ENCODE measurements at places on chromosomes 5 and 9.

DNA sequence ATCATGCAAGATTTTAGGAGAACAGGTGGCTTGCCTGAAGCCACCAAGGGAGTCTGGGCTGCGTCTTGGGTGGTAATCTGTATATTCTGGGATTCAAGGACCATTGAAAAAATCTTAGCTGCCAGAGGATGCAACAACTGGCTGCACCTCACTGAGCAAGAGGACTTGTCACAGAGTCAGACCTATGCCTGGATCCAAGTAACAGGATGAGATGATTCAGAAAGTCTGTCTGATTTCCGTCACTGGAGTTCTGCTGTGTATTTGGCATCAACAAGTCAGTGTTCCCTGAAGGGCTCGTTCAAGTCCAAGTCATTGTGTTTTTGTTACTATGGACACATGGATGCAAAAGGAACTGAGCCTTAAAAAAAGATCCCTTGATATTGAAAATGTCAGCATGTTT is 37.8 kb upstream of the CARTPT start:
- no peak for DNase-seq

GRCh38 chr5:82560969-82561368 is 282.8 kb upstream of the RPS23 start:
- DNase-seq, result peak; percentile 19

GRCh38 chr9:108113596-108113995 is 624.0 kb upstream of the KLF4 start:
- no peak for DNase-seq

- no peak for DNase-seq
Measured at GRCh38 chr5:404666-405241, 38.2 kb upstream of the EXOC3 start.

DNA sequence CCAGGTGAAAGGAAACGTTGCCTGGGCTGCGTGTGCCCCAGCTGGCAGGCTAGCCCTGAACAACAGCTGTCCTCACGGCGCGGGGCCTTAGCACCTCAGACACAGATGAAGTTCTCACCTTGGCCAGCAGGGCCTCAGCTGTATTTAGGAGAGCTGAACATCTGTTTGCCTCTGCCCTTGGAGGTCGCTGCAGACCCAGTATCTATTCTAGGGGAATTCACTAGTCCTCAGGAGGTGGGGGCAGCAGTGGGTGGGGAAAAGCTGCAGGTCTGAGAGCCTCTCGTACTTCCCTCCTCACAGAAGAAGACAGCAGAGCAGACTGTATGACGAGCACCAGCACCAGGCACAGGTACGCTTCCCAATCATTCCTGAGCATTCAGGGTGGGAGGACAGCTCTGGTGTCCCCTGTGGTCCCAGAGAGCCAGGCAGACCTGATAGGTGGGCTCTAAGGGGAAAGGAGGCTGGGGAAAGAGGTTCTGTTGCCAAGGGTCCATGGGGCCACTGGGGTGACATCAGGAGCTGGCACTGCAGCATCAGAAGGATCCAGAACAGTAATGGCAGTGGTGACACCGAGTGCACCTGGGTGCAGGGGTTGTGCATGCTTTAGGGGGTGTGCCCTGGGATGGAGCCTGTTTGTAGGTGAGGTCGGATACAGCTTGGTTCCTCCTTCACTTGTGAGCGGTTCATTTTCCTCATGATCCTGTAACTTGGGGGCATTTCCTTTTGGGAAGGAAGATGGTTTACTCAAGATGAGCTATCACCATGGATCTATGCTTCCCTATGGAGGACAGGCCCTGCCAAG is 13.8 kb downstream of the CD74 start:
- DNase-seq, result no peak

DNA sequence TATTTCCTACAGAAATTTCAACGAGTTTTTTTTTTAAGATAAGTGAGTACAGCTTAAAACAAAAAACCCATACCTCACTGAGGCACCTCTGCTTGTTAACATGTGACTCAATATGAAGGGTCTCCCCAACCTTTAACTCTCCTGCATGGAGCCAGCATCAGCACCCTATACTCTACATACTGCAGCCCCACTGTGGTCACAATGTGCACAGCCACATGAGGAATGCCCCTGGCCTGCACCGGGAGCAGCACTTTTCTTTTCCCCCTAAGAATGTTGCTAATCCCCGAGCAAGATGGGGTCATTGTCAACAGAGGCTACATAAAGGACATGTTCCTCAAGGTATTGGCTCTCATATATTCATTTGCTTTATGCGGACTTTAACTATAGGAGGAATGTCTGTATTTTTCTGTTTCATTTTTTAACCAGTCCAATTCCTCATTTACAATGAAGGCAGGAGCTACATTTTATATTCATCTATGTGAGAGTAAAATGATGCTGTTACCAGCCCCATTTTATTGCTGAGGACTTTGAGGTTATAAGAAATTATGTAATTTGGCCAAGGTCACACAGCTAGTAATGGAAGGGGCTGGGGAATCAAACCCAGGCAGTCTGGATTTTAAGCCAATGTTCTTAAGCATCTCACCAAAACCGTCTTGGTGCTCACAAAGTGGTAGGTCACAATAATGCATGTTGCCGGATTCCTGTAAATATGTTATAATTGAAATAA is 93.0 kb downstream of the APBA1 start:
- no peak for DNase-seq

DNA sequence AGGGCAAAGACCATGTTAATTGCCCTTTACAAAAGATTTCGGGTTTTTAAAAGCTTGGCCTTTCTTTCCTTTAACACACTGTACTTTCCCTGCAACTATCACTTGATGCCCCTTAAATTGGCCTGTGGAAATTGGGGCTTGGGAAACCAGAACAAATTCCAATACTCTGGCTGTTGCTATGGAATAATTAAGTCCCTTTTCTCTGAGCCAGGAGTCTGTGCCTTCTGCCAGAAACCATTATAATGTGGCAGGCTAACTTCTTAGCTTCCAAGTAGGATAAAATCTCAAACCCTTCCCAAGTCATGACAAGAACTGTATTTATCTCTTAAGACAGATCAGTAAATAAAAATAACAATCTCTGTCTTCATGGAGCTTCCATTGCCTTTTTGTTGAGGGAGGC is 1.1 kb upstream of the SPINK1 start:
- DNase-seq, result no peak

GRCh38 chr5:100749771-100750284 is 153.3 kb downstream of the ST8SIA4 start:
- no peak for DNase-seq

DNA sequence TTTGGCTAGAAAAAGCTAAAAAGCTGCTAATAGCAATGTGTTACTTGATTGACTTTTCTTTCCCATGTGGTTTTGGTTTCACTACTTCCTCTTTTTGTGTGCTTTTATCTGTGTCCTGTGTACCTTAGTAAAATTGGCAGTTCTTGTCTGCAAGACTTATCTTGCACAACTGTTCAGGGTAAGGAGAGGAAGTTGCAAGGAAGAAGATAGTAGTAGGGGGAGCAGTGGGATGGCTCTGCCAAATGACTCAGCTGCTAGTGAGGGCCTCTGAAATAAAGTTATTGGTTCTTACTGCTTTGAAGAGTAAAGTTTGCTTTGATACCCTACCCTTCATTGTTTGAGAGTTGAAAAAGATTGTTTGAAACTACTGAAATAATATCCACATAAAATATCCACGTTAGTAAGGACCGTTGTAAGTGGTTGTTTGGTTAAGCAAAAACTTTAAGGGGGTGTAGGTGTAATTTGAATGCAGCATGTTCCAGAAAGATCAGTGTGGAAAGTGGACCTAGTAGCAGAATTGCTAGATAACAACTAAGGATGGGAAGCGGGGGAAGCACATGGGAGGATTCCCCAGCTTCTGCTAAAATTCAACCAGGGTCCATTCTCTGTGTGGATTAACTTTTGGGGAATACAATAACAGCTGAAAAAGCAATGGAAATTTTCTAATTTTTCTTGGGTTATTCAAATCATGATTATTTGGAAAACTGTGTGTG is 123.5 kb downstream of the SCAMP1 start:
- DNase-seq, result no peak

- DNase-seq, result no peak
Measured at GRCh38 chr9:127521919-127522304, 70.6 kb downstream of the LRSAM1 start.

DNA sequence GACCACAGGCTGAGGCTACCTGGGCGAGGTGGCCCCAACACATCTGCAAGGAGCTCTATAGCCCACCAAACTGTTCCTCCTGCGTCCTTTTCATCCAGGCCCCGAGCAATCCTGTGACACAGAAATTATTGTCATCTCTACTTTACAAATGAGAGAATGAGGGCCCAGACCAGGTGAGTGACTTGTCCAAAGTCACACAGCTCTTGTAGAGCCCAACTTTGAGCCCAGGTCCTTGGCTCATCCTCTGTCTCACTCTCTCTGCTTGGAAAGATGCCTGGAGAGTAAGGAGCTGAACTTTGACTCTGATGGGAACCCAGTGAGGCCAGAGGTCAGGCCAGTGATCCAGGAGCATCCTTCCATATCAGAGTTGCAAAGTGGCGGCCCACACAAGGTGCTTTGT is 39.6 kb downstream of the STC2 start:
- no peak for DNase-seq

DNA sequence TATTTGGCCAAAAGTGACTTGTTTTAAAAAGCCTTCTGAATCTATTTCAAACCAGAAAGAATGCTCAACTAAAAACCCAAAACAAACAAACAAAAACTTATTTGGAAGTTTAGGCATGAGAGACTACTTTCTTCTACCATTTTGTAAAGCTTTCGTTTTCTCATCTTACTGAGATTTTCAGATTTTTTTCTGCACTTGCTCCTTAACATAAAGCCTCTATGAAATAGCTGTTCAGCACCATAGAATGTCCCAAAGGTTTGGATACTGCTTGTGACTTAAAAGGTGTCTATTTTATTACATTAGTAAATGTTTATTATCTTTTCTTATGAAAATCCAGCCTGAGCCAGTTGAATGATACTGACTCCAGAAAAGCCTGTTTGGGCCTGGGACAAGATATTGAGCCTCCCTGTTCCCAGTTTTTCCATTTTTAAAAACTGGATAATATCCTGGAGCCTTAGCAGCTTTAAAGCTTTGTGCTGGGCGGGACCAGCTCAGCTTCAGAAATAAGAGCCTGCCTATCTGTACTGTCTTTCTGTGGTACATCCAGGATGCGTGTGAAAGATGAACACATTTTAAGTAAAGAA is 292.6 kb downstream of the ZSWIM6 start:
- no peak for DNase-seq

GRCh38 chr9:99807276-99807852 is 14.3 kb upstream of the NR4A3 start:
- DNase-seq, result peak; percentile 43

- no peak for DNase-seq
Measured at GRCh38 chr5:132753135-132753987, 6.1 kb downstream of the CCNI2 start.

- no peak for DNase-seq
Measured at GRCh38 chr9:18756712-18757125, 276.3 kb downstream of the SAXO1 start.

- no peak for DNase-seq
Measured at GRCh38 chr5:168438349-168438748, 47.9 kb upstream of the RARS1 start.

DNA sequence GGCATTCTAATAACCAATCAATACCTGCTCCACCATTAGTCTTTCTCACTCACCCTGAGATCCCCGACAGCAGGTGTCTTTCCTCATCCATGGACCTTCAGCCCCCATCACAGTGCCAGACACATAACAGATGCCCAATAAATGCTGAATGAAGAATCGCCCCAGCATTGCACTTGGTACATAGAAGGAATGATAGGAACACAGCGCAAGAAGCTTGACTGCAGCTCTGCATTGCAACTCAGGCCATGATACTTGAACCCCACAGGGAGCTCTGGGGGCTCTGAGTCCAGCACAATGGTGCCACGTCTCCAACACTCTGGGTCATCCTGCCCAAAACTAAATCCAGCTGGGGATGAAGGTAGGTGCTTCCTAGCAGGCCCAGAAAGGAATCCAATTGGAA is 355.0 kb upstream of the SLC30A5 start:
- no peak for DNase-seq

DNA sequence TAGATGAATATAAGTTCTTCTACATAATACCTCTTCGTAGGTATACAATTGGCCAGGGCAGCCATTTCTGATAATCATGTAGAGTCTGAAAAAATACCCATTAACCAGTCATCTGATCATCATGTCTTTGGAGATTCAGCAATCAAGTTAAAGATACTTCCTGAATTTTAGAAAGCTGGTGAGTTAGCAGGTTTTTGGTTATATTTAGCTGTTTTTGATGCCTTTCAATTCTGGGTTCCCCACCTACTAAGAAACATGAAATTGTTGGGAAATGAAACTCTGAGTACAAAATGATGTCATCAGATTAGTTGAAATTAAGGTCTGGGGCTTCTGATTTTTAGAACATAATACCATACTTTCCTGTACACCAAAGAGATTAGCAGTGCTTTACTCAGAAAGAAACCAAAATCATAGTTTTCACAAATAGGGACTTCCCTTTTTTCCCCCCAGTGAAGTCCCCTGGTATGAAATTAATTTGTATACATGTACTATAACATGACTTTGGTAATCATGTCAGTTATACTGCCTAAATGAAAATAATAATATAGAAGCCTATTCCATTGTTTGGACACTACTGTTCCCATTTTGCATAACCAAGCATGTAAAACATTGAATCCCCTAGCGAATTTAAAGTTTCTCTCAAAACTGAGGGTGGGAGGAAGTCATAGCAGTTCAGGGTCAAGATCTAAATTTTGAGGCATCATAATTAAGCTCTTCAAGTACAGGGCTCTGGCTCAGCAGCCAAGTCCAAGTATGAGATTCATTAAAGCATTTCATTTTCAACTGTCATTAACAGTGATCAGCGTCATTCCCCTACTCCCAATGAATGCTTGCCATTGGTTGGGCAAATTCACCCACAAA is 17.9 kb downstream of the PRLR start:
- DNase-seq, result no peak
